ENCODE measurements at places on chromosomes 1 and 21. TPM values are rescaled to one million over a fixed set of nuclear protein-coding genes. Genes with fewer than 3 reads are reported as not detected.

Gene RC3H1
- 19.6 TPM for total RNA-seq

Gene CNR2
- not detected for total RNA-seq

Gene OLFML2B
- not detected for total RNA-seq

Gene LAX1
- not detected for total RNA-seq

Gene CD52
- total RNA-seq = not detected

Gene COL6A1
- 0.46 TPM for total RNA-seq

Gene IVL
- not detected for total RNA-seq

Gene DRAXIN
- 0.02 TPM for total RNA-seq

Gene HECTD3
- 16.2 TPM for total RNA-seq

Gene SPRR4
- total RNA-seq = not detected

Gene PDZK1
- 46.4 TPM for total RNA-seq

Gene MCOLN2
- total RNA-seq = not detected

Gene TMEM240
- not detected for total RNA-seq

Gene OR2L8
- total RNA-seq = not detected

Data from HepG2 (cell line).